ENCODE measurements at places on chromosomes 5 and 9. TPM values are rescaled to one million over a fixed set of nuclear protein-coding genes. Genes with fewer than 3 reads are reported as not detected.
A peak's percentile ranks its signal among the peaks of the same experiment; 100 is the strongest.

Gene PCDHA6
- 0.09 TPM for total RNA-seq

- H3K4me1 ChIP-seq = peaks cover 3% of the 10 kb centered on the region
- H3K4me3 ChIP-seq = no peak overlapping the region
- no peaks in the 10 kb centered on the region for H3K27me3 ChIP-seq
- no peaks in the 10 kb centered on the region for H3K36me3 ChIP-seq
Observed at GRCh38 chr5:51208296-51208695, 175.0 kb upstream of the ISL1 start.

- no peaks in the 10 kb centered on the region for H3K36me3 ChIP-seq
- no peak for DNase-seq
- no peak overlapping the region for H3K27ac ChIP-seq
- H3K4me3 ChIP-seq = no peak overlapping the region
- H3K27me3 ChIP-seq = no peaks in the 10 kb centered on the region
- no peaks in the 10 kb centered on the region for H3K4me1 ChIP-seq
Observed at GRCh38 chr5:93421468-93421867, 159.6 kb downstream of the NR2F1-AS1 start.

- H3K4me1 ChIP-seq = no peaks in the 10 kb centered on the region
- DNase-seq = no peak
- no peak overlapping the region for H3K27ac ChIP-seq
- no peaks in the 10 kb centered on the region for H3K27me3 ChIP-seq
Observed at GRCh38 chr5:146069780-146070099, 35.6 kb downstream of the PLAC8L1 start.

DNA sequence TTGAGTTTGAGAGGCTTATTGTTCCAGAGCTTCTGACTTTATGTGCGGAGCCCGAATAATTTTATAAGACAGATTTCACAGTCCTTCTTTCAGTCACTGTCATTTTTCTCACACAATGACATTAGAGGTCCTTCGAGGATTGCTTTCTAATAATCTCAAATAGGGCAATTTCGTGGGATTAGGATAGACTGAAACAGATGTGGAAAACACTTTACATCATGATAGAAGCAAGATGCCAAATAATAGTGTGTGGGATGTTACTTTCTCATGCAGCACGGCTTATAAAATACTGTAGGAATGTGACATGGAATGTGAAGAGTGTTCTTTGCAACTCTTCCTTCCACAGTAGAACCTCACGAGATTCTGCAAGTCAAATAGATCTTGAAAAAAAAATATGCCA is 451.3 kb downstream of the SEMA5A start:
- H3K27ac ChIP-seq = no peak overlapping the region
- no peak overlapping the region for H3K4me3 ChIP-seq
- DNase-seq = no peak
- H3K36me3 ChIP-seq = no peaks in the 10 kb centered on the region
- no peaks in the 10 kb centered on the region for H3K4me1 ChIP-seq
- H3K27me3 ChIP-seq = no peaks in the 10 kb centered on the region

- H3K27me3 ChIP-seq = no peaks in the 10 kb centered on the region
- no peaks in the 10 kb centered on the region for H3K36me3 ChIP-seq
- no peak for DNase-seq
- no peak overlapping the region for H3K4me3 ChIP-seq
- peaks cover 11% of the 10 kb centered on the region for H3K4me1 ChIP-seq
- H3K27ac ChIP-seq = no peak overlapping the region
Observed at GRCh38 chr9:105290418-105290817, 46.0 kb downstream of the SLC44A1 start.

GRCh38 chr5:76305269-76305668 is 97.8 kb upstream of the IQGAP2 start:
- H3K36me3 ChIP-seq = no peaks in the 10 kb centered on the region
- no peak overlapping the region for H3K27ac ChIP-seq
- no peaks in the 10 kb centered on the region for H3K27me3 ChIP-seq
- H3K4me1 ChIP-seq = no peaks in the 10 kb centered on the region
- DNase-seq = no peak

DNA sequence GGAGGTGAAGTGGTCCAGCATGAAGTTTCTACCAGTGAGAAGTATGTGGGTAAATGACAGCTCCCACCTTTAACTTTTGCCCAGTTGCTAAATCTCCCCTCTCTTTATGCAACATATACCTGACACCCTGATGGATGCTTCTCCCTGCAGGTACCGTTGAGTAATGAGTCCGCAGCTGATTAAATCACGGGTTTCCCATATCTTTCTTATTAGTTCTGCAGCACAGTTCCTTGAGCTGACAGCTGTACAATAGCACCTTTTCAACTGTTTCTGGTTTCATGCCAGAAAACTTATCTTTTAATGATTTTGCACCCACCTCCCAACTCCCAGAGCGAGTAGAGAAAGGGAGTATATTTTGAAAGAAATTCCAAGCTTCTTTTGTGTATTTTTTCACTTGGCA is 161.0 kb upstream of the TUT7 start:
- H3K4me1 ChIP-seq = no peaks in the 10 kb centered on the region
- no peaks in the 10 kb centered on the region for H3K36me3 ChIP-seq
- no peak for DNase-seq
- H3K27me3 ChIP-seq = no peaks in the 10 kb centered on the region
- no peak overlapping the region for H3K27ac ChIP-seq
- H3K4me3 ChIP-seq = no peak overlapping the region

DNA sequence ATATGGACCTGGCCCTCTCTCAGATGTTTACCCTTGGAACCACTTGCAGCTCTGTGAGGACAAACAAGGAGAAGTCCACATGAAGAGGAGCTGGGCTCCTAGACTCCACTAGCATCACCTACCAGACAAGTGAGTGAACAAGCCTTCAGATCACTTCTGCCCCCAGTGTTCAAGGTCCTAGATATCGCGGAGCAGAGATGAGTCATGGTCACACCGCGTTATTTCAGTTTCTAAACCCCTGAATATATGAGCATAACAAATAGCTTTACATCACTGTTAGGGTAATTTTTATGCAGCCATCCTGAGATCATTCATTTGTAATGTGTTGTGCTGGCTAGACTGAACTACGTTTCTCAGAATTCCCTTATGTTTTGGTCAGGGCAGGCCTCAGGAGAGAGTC is 77.0 kb upstream of the DAP start:
- H3K4me3 ChIP-seq = no peak overlapping the region
- peaks cover 4% of the 10 kb centered on the region for H3K4me1 ChIP-seq
- no peak for DNase-seq
- no peaks in the 10 kb centered on the region for H3K36me3 ChIP-seq
- H3K27me3 ChIP-seq = no peaks in the 10 kb centered on the region
- no peak overlapping the region for H3K27ac ChIP-seq

DNA sequence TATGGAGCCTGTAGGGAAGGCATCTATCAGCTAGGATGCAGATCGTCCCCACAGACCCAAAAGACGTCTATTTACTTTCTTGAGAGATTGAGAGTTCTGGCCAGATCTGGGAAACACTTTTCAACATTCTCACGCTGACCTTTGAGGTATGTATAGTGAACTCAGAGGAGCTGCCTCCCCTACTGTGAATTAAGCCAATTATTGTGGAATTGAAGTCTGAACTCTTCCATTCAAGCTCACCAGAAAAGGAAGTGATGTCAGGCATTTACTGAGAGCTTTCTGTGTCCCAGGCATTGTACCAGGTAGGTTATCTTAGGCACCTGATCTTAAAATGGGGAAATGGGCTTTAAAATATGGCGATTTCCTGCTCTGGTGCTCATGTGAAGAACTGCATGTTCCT is 136.5 kb downstream of the SV2C start:
- no peak overlapping the region for H3K27ac ChIP-seq
- H3K36me3 ChIP-seq = no peaks in the 10 kb centered on the region
- no peak for DNase-seq
- no peaks in the 10 kb centered on the region for H3K4me1 ChIP-seq
- no peak overlapping the region for H3K4me3 ChIP-seq

- no peaks in the 10 kb centered on the region for H3K36me3 ChIP-seq
- no peak overlapping the region for H3K4me3 ChIP-seq
- no peak overlapping the region for H3K27ac ChIP-seq
- no peaks in the 10 kb centered on the region for H3K27me3 ChIP-seq
Observed at GRCh38 chr9:20200991-20201431, 412.2 kb upstream of the SLC24A2 start.

DNA sequence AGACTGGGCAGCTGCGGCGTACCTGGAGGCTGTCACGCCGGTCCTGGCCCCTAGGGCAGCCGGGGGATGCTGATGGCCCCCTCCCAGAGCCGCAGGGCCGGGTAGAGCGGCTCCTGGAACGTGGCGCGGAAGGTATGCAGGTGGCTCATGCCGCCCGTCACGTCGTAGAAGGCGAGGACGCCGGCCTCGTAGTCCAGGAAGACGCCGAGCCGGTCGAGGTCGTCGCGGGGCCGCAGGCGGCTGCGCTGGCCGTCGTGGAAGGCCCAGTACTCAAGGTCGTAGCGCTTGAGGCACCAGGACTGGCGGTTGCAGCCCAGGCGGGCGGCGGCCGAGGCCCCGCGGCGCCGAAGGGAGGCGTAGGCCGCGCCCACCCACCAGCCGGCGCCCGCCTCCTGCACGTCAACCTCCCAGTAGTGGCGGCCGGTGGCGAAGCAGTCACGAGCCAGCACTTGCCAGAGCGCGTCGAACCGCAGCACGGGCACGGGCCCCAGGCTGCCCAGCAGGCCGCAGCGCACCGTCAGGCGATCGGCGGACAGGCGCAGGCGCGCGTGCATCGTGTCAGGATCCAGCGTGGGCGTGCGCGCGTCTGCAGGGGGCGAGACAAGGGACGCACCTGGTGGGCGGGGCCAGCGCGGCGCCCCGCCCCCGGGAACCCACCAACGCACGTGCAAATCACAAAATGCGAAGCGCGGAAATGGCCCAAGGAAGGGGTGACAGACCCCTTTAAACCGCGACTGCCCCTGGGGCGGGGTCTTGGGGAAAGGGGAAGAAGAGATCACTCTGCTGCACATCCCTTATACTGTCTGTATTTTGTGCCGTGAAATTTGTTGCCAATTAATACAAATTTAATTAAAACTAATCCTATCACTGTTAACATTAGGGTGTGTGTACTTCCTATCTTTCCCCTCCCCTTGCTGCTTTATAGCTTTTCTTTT is 31.2 kb downstream of the NANS start:
- peaks cover 6% of the 10 kb centered on the region for H3K36me3 ChIP-seq
- no peak for DNase-seq
- H3K27me3 ChIP-seq = no peaks in the 10 kb centered on the region
- no peaks in the 10 kb centered on the region for H3K4me1 ChIP-seq

DNA sequence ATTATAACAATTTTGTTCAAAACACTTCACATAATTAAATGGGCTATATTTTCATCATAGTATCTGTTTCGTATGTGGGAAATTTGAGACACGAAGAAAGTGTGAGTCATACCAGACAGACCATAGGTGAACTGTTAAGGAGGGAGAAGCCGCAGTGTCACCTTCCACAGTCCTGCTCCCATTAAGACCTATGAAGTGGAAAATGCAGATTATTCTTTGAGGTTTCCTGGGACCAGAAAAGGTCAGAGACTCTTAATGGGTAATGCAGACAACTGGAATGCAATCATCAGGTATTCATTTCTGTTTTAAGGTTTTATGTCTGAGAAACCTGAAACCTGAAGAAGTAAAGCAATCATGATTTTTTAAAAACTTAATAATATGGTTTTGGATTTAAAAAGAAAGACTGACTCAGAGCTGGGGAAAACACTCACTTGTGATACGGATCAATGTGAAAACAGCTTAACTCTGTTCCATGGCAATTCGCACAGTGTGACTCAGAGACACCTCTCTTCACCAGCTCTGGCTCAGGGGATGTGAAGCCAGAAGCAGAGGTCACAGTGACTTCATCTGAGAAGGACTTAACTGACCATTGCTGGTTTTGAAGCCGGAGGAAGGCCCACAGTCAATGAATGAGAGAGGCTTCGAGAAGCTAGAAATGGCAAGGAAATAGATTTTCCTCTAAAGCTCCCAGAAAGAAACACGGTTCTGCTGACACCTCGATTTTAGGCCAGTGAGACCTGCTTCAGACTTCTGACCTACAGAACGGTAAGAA is 17.2 kb upstream of the GCNT1 start:
- no peak overlapping the region for H3K27ac ChIP-seq
- no peak for DNase-seq
- H3K4me1 ChIP-seq = no peaks in the 10 kb centered on the region

DNA sequence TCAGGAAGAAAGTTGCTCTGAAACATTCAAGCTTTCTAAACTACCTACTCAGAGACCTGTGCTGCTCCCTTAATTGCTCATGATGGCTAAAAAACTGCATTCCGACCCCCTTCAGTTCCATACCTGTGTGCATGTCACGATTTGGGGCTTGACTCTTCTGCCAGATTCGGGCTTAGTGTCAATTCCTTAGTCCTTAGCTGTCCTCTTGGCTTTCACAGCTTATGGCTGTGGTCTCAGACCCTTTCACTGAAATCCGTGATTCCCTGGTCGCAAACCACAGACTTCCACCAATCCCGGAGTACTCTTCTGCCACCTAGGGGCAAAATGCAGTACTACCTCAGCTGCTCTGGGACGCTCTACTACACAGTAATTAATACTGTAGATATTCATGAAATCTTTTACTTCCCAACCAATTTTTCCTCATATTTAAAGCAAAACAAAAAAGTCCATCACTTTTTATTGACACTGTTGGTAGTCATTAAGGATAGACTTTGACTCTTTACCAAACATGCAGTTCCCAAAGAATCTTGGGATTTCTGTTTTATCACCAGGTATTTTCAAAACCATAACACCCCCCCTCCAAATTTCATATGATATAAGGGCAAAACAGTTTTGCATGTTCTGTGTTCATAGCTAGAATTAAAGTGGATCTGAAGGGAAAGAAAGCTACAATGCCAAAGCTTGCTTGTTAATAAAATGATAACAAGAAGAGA is 617.4 kb downstream of the SLCO4C1 start:
- H3K27me3 ChIP-seq = no peaks in the 10 kb centered on the region
- H3K27ac ChIP-seq = peak overlapping the region; percentile 94
- no peaks in the 10 kb centered on the region for H3K36me3 ChIP-seq
- peak; percentile 86 for DNase-seq
- peaks cover 6% of the 10 kb centered on the region for H3K4me1 ChIP-seq

- peaks cover 30% of the 10 kb centered on the region for H3K4me1 ChIP-seq
- DNase-seq = no peak
- no peak overlapping the region for H3K4me3 ChIP-seq
Observed at GRCh38 chr9:89523948-89524347, 26.0 kb upstream of the SEMA4D start.

- 0 out of 2 replicates have a peak, but pooled peaks cover 6% of the 10 kb centered on the region for H3K4me1 ChIP-seq
- no peak overlapping the region for H3K27ac ChIP-seq
- no peaks in the 10 kb centered on the region for H3K36me3 ChIP-seq
- no peaks in the 10 kb centered on the region for H3K27me3 ChIP-seq
- DNase-seq = no peak
Observed at GRCh38 chr5:93192683-93193082, 388.3 kb downstream of the NR2F1-AS1 start.

DNA sequence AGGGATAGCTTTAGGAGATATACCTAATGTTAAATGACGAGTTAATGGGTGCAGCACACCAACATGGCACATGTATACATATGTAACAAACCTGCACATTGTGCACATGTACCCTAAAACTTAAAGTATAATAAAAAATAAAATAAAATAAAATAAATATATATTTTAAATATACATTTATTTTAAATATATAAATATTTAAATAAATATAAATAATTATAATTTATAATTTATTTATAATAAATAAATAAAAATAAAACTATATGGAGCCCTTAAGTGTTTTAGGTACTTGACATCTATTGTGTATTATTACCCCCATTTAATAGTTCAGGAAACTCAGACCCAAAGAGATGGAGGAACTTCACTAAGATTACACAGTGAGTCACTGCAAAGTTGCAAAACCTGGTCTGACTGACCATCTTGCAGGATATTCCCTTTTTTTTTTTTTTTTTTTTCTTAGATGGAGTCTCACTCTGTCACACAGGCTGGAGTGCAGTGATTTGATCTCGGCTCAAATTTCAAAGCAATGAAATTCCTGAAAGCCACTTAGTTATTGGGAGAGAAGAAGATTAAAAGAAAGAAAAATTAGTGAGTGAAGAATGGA is 5.8 kb upstream of the C5orf52 start:
- DNase-seq = no peak
- no peak overlapping the region for H3K4me3 ChIP-seq
- peak overlapping the region; percentile 1 for H3K27ac ChIP-seq

Data from Caco-2 (cell line).